Hematopoietic multipotent progenitor cell treated with erythropoietin and hydrocortisone succinate and interleukin-3 and kit ligand, for 8 days (in vitro differentiated cells): ENCODE measurements at places on chromosomes 2 and 18.

GRCh38 chr18:813172-814071 is 1.4 kb upstream of the YES1 start:
- DNase-seq = peak; percentile 82

GRCh38 chr2:23204685-23205242 is 180.2 kb upstream of the KLHL29 start:
- no peak for DNase-seq

DNA sequence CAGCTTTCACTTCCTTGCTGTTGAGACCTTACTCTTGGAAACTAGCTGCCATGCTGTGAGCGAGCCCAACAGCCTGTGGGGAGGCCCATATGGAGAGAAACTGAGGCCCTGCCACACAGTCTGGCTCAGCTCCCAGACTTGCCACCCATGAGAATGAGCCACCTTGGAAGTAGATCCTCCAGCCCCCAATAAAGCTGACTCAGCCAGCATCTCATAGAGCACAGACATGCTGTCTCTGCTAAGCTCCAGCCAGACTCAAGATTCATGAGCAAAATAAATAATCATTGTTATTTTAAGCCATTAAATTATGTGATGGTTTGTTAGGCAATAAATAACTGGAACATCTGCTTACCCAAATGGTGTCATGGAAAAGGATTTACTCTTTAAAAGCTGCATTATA is 53.6 kb upstream of the DDX18 start:
- DNase-seq = no peak

DNA sequence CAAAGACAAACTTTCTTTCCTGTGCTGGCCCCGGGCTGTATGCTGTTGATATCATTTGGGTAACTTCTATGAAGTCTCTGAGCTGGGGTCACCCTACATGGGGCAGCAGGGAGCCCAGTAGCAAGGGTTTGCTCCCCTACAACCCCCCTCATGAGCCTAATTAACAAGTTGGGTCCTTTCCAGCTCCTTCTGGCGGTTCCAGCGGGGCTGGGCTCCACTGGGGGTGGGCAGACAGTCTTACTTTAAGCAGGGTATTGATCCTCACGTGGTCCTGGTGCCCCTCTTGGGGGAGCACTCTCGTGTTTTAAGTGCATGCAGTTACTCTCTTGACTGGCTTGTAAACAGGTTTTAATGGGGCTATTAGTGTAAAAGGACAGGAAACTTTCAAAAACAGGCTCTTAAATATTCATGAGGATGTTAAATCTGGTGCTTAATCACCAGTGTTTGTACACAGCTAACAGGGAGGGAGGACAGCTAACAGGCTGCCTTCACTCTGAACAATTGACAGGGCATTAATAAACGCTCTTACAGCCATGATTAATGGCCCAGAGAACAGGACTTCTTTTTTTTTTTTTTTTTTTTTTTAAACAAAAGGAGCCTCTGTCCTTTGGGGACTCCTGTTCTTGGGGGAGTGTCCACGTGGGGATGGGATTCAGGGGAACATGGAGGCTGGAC is 36.6 kb upstream of the SKOR2 start:
- DNase-seq = no peak

DNA sequence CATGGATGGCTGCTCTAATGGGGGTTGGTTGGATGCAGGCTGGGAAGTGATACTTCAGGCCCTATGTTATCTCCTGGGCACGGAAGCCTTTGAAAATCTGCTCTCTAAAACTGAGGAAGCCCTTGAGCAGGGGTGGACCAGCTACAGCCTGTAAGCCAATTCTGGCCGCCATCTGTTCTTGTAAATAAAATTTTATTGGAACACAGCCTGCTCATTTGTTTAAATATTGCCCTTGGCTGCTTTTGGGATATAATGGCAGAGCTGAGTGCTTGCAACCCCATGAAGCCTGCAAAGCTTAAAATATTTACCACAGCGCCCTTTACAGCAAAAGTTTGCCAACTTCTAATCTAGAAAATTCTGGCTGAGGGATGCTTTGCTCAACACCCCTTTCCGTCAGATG is 11.9 kb upstream of the IGFBP2 start:
- no peak for DNase-seq

GRCh38 chr2:198096002-198096401 is 291.6 kb downstream of the PLCL1 start:
- DNase-seq = no peak

- no peak for DNase-seq
Measured at GRCh38 chr2:202824901-202825300, 46.7 kb downstream of the ICA1L start.

GRCh38 chr2:170512266-170512665 is 202.9 kb upstream of the SP5 start:
- DNase-seq = no peak

DNA sequence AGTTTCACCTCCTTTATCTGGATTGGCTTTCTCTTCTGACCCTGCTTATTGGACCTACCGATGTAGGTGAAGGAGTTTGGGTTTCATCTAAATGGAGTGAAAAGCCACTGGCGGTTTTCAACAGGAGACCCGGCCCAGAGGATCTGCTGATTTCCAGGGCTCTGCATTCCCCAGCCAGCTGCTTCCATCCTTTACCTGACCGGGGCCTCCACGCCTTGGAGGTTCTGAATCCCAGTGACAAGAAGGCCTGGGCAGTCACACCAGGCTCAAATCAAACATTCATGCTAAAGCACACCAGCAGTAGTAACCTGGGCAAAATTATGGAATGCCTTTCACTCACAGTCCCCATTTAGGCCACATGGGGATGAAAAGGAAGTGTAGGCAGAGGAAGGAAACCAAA is 30.0 kb upstream of the RTTN start:
- DNase-seq = no peak

DNA sequence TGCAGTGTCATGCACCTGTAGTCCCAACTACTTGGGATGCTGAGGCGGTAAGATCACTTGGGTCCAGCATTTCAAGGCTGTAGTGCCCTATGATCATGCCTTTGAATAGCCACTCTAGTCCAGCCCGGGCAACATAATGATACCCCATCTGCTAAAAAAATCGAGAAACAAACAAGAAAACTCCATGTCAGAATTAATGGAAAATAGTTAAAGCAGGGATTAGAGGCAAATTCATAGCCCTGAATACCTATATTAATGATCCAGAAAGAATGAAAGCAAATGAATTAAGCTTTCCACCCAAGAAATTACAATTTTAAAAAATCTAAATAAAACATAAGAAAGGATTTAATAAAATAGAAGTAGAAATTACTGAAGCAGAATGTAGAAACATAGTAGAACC is 143.0 kb downstream of the MYO3B start:
- DNase-seq = no peak

DNA sequence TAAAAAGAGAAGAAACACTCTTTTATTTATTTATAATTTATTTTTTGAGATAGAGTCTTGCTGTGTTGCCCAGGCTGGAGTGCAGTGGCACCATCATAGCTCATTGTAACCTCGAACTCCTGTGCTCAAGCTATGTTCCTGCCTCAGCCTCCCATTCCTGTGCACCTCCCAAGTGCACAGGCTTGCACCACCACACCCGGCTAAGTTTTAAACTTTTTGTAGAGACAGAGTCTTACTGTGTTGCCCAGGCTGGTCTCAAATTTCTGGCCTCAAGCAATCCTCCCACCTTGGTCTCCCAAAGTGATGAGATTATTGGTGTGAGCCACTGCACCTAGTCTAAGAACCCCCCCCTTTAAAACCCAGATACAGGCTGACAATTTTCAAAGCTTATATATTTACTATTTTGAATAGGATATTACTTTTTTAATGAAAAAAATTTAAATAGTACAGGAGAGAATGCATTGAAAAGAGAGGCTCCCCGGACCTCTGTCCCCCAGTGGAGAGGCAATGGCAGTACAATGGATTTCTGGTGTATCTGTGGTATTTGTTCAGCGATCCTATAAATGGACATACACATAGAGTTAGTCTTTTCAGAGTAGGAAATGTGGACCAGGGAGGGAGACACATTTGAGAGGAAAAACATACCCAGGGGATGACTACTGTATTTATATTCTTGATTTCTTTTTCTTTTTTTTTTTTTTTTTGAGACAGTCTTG is 48.1 kb upstream of the CNOT11 start:
- DNase-seq = peak; percentile 23

DNA sequence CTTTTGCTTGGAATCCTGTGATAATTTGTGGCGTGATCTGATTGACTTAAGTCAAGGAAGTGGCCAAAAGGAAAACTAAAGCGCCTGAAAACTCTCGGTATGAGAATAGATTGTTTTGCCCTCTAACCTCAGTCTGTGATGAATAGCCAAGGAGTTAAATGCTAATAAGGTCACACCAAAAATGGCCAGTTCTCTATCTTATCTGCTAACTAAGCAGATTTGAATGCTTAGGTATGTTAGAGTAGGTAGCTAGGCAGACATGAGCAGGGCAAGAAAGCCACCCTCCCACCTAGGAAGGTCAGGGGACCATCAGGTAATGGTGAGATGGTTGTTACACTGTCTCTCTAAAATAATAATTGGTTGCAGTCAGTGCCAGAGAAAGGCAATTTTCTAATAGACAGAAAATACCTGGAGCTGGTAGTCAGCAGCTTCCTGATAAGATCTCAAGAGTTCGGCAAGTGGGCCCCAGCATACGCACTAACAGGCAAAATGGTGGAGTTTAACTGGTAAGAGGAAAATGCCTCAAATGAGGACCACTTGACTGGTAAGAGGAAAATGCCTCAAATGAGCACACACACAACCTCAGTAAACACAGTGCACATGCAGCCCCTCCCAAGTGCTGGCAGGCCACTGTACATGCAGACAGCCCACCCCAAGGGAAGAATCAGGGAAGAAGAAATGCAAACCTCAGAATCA is 468.4 kb downstream of the MBD2 start:
- no peak for DNase-seq

GRCh38 chr18:24762511-24762910 is 302.1 kb downstream of the HRH4 start:
- DNase-seq = no peak

- DNase-seq = no peak
Measured at GRCh38 chr2:147525819-147526489, 318.9 kb upstream of the ACVR2A start.

- no peak for DNase-seq
Measured at GRCh38 chr2:238908960-238909951, 61.4 kb downstream of the TWIST2 start.

- DNase-seq = no peak
Measured at GRCh38 chr2:8391126-8391525, 290.7 kb upstream of the ID2 start.

- no peak for DNase-seq
Measured at GRCh38 chr2:73020657-73021370, 50.7 kb downstream of the SFXN5 start.

- no peak for DNase-seq
Measured at GRCh38 chr2:134718023-134718816, 580 bp downstream of the TMEM163 start.

GRCh38 chr2:209579230-209579749 is 155.4 kb downstream of the MAP2 start:
- DNase-seq = no peak

DNA sequence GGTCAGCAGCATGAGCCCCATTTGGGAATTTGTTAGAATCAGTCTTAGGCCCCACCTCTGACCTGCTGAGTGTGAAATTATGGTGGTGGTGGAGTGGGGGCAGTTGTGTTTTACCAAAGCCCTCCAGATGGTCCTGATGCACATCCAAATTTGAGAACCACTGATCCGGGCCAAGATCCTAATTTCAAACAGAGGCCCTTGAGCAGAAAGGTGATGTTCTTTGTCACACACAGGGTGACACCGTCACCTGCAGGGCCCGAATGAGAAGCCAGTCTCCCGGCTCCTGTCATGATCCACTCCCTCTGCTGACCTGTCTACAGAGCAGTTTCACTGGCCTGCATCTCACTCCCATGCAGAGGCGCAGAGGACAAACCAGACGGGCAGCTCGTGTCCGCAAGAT is 129.9 kb downstream of the TRIM43 start:
- no peak for DNase-seq

- no peak for DNase-seq
Measured at GRCh38 chr2:232351686-232352510, 26.7 kb upstream of the ALPP start.

GRCh38 chr2:201937343-201937742 is 96.3 kb upstream of the FZD7 start:
- no peak for DNase-seq

- no peak for DNase-seq
Measured at GRCh38 chr18:45122506-45122905, 441.8 kb downstream of the SETBP1 start.
